ENCODE measurements at places on chromosomes 5 and 9.

DNA sequence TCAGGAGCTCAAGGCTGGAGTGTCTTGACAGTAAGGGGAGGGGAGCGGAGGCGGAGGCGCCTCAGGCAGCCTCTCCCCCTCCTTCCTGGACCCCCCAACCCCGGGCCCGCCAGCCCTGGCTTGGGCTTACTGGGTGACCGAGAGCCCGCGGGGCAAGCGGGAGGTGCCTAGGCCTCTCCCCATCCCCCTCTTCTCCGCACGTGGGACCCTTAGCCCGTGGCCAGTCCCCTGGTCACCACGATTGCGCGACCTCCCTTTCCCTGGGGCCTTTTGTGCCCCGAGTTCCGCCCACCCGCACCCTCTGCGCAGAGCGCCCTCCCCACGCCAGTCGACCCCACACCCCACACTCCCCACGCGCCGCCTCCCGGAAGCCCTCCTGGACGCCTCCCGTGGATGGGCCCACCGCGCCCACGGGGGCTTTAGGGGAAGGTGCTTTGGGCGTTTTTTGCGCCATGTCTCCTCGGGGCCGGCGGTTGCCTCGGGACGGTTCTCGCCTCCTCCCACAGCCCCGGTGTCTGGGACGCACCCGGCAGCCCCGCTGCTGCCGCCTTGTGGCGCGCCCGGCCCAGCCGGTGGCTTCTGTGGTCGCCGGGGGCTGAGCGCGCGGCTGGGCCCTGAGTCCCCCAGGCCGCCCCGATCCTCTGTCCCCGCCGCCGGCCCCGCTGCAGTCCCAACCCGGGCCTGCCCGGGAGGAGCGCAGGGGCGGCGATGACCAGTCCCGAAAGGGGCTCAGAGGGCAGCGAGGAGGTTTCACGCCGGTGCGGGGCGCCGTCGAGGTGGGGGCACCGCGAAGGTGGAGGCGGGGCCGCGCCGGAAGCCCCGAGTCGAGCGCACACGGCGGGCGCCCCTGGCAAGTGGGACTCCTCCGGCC is 3.2 kb downstream of the TOR4A start:
- DNase-seq = no peak

DNA sequence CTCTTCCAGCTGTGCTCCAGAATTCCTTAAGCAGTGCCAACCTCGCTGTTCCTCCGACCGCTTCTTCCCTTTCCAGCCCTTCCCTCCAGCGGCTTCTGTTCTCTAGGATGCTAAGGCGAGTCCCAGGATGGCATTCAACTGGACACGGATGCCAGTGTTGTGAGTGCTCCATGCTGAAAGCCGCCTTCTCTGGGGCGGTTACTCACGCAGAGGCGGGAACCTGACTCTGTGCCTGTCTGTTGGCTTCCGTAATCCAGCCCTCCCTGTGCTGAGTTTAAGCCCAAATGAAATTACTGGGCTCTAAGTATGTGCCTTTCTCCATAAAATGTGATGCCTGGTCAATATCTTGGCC is 20.2 kb downstream of the COL5A1 start:
- no peak for DNase-seq

- DNase-seq = no peak
Measured at GRCh38 chr5:156004754-156005153, 322.2 kb upstream of the SGCD start.

DNA sequence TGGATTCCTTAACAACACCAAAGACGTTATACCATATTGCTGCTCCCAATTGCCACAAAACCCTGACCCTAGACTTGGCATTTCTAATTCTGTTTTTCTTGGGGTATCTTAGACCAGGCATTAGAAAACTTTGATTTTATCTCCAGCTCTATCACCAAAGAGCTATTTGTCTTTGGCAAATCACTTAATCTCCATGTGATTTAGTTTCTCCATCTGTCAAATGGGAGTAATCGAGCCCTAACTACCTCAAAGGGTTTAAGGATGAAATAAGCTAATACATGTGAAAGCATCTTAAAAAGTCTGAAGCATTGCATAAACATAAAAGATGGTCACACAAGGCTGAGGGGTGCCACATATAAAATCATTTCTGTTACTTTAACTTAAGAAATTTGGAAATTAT is 60.6 kb downstream of the FYB1 start:
- DNase-seq = no peak

DNA sequence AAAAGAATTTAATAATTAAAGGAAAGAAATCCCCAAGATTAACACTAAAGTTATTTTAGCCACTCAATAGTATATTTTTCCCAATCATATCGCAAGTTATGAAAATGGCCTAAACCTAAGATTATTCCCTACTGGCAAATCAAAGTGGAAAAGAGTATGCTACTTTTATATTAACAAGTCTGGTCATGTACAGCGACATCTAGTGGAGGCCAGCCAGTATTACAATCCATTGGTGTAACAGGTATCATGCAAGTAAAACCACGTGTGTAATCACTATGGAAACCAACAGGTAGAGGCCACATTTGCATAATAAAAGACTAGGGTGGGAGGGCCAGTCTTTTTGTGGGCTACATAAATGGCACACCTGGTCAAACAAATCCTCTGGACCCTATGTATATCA is 976.4 kb upstream of the CDH9 start:
- no peak for DNase-seq

- DNase-seq = no peak
Measured at GRCh38 chr5:306011-306805, 15.3 kb upstream of the AHRR start.

DNA sequence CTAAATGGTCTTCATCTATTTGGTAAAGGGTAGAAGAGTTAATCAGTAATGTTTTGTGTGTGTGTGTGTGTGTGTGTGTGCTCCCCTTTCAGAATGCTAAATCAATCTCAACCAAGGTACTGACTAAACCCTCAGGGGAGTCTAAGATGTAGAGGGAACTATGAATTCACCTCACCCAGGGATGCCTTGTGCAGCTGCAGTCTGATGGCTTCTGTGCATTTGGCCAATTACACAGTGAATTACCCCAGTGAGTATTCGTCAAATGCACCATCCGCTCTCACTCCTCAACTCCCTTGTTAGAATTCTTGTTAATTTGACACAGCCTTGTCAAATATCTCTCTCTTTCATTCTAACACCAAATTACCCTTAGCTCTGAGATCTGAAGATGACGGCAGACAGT is 234.6 kb downstream of the GABRB2 start:
- no peak for DNase-seq

DNA sequence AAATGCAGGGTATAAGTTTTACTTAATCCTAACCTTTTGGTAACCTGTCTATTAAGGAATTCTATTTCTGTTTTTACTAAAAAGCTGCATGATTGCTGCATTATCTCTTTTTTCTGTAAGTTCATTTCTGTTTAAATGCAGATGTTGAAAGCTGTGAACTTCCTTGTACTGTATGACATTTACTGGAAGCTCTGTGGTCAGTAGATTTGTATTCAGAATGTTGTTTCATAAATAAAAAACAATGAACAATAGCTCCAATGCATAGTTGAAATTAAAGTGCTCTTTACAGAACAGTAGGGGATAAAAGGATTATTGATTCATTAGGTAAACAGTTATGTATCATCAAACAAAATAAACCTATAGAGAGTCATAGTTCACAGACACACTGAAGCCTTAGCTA is 46.5 kb upstream of the FKTN start:
- DNase-seq = no peak

DNA sequence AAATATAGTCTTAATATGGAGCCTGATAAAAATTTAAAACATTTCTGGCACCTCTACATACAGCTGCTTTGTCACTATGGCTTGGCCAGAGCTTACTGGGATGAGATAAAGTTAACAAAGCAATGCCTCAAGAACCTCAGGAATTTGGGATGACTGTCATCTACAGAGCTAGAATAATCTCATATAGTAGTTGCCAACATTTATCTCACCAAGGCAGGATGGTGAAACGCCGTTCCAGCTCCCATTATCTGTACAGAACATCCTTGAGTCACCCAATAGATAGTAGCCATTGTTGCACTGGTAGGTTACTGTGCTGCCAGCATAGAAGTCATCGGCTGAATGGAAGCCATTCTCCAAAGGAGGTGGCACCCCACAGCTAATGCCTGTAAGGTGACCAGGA is 94.6 kb upstream of the TXNDC8 start:
- no peak for DNase-seq

GRCh38 chr5:39631958-39632357 is 207.2 kb upstream of the DAB2 start:
- no peak for DNase-seq

DNA sequence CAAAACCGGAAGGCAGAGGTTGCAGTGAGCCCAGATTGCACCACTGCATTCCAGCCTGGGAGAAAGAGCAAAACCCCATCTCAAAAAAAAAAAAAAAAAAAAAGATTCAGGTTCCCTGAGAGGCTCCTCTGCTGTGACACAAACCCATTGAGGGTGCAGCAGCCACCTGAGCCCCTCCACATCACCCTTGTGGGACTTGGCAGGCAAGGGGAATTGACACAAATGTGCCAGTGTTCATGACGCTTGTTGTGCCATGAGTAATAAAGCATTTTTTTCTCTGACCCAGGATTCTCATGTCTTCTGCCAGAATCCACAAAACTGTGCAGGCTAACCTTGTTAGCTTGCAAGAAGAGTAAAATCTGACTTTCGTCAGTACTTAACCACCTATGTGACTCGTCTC is 149.6 kb downstream of the TTC39B start:
- DNase-seq = no peak

DNA sequence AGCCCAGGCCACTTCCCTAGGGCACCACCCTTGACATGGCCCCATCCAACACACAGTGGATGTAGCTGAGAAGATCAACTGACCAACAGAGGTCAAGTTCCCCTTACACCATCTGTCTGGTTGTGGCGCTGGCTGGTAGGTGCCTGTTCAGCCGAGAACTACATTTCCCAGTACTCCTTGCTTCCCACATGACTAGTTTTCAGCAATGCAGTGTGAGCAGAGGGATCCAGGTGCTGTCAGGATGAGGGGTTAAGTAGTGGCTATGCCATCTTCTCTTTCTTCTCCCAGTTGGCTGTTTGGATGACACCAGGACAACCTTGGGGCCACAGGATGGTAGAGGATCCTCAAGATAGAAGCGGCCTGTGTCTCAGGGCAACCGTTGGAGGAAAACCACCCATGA is 48.6 kb upstream of the SH3PXD2B start:
- no peak for DNase-seq

DNA sequence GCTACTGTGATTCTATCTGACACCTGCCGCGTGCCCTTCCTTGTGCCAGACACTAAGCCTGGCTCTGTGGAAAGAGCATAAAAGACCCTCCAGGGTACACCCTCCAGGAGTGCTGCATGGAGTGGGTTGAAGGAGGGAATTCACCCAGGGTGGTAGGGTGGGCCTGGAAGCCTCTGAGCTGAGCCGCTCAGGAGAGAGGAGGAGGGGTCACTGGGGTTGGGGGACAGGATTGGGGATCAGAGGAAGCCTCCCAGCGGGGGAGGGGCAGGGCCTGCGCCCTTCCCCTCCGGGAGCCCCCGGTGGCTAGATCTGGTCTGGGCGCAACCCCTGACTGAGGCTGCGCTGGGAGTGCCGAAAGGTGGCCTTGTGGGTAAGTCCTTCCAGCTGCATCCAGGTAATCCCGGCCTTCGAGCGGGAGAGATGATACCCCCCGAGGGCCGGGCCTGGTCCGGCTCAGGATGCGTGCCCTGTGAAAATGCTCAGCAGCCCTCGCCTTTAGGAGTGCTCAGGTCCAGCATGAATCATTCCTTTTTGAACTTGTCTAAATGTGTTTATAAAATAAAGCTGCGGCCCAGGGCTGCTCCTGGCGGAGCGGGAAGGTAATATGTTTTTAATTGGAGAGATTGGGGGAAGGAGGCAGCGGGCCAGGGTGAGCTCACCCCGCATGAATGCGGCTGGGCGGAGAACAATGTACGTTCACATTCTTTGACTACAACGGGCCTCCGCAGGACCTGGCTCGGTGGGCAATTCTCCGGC is 118.1 kb upstream of the SMIM23 start:
- DNase-seq = no peak

DNA sequence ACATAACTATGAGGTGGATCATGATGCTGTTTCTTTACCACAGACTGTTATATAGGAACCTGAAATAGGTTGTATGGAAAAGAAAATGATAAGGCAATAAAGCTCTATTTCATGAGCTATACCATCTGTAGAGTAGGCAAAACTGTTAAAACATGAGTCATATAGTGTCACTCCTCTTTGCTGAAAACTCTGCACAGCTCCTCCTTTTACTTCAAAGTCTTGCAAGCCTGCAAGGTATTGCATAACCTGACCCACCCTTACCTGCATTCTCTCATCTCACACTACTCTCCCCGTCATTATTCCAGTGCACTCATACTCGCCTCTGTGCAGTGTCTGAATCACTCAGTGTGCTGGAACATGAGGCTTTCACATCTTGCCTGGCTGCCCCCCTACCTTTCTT is 790.1 kb downstream of the EFNA5 start:
- DNase-seq = no peak

DNA sequence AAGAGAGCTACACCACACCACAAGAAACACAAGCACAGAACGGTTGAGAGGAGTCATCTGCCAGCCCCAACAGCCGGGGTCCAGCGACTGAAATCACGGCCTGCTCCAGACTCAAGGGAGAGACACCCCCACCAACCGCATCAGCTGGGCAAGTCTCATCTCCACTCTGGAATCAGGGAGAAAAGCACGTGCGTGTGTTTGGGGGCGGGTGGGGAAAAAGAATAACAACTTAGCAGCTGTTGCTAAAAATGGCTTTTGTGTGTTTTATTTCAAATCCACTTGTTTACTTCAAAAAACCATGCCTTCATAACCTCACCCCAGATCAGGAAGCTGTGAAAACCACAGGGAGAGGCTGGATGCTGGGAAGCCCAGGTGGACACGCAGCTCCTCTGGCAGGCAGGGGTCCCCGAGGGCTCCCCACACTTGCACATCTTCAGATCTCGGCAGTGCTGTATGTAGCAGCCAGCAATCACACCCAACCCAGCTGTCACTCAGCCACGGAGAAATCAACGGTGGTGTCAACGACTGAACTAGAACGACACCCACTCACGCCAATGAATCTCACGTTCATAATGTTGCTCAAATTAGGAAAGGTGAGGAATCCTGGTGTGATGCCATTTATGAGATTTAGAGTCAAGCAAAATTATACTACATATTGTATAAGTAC is 19.0 kb downstream of the PNPLA7 start:
- DNase-seq = no peak

- DNase-seq = no peak
Measured at GRCh38 chr5:126914801-126915436, 115.4 kb downstream of the MARCHF3 start.

- DNase-seq = peak; percentile 14
Measured at GRCh38 chr5:64811050-64811640, 42.4 kb downstream of the CWC27 start.

GRCh38 chr5:157335534-157336422 is 69.9 kb downstream of the CYFIP2 start:
- DNase-seq = no peak

- no peak for DNase-seq
Measured at GRCh38 chr5:132392978-132393825, 23.7 kb downstream of the SLC22A5 start.

GRCh38 chr5:14342306-14342705 is 199.2 kb downstream of the TRIO start:
- no peak for DNase-seq

DNA sequence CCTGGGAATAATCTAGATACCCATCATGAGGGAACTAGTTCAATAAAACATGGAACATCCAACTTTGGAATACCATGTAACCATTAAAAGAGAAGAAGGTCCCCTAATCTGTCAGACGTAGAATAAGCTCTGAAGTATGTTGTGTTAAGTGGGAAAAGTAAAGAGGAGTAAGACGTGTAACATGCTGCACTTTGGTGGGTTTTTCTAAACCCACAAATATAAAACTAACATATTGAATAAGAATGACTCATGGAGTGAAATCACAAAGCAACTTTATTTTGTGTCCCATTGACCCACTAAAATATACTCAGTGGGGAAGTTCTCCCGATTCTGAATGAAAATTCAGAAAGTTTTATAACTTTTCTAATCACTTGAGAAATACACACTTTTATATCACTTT is 67.9 kb upstream of the PIK3R1 start:
- no peak for DNase-seq

Data from CD4-positive, alpha-beta T cell treated with Interleukin-6 at 100 ng/mL for 8 hours (primary cell).